ENCODE measurements at places on chromosomes 2 and 18.

- DNase-seq, result no peak
Measured at GRCh38 chr2:88738271-88738670, 46.8 kb downstream of the RPIA start.

GRCh38 chr2:32860385-32860784 is 86.4 kb upstream of the LTBP1 start:
- DNase-seq, result no peak

DNA sequence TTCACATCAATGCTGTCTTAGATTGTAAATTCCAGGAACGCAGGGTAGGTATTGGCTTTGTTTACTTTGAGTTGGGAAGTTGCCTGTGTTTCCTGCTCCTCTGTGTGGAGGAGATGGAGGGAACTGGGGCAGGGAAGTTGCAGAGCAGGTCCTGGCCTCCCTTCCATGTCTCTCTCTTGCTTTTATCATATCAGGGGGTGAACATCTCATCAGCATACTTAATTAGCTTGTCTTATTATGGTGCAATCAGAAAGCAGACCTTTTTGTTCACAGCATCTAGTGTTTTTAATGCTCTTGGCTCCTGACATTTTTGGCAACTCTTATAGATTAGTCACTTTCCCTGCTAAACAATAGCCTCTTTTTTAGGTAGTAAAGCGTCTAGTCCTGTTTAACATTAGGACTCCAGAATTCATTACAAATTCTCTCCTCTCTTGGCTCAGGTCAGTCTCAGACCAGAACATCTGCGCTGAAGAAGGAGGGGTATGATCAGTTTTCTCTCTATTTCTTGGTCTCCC is 11.5 kb upstream of the DIPK1C start:
- no peak for DNase-seq

GRCh38 chr18:28651298-28651697 is 474.4 kb upstream of the CDH2 start:
- DNase-seq, result no peak

- DNase-seq, result no peak
Measured at GRCh38 chr2:233353769-233354499, at the start of gene DGKD. Gene DGKD (plus strand): TSS chr2:233354494. CDS start chr2:233354519, 25 bp downstream.
